Left ventricle myocardium superior (tissue), 1 donor: ENCODE measurements at places on chromosomes 13 and 19.
A peak's percentile ranks its signal among the peaks of the same experiment; 100 is the strongest.

- peak; percentile 57 for DNase-seq
Measured at GRCh38 chr19:44943801-44944249, 1.8 kb downstream of the APOC4 start.

GRCh38 chr13:39350461-39350881, 252.5 kb downstream of the LHFPL6 start:
- DNase-seq = peak; percentile 60

DNA sequence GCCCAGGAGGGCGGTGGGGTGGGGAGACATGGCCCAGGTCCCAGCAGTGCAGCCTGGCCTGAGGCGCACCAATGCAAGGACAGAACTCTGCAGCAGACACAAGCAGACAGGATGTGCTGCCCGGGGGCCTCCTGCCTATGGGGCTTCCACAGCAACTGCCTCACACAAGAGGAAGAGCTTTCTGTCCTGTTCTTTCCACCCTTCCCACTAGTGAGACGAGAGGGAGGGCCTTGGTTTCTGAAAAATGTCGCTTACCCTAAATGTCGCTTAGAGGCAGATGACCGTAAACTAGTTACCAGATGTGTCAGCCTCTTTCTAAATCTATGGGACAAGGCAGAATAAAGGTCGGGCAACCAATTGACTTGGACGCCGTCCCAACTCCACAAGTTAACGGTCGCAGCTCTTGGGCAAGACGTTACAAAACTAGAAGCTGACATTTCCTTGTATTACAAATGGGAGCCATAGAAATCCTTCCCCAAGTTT, at the start of gene LAIR1:
LAIR1 (minus strand) TSS at position 157 of the 483 bp plus-strand sequence; CDS start at position 30, 127 bp downstream.
- DNase-seq = peak; percentile 57

- DNase-seq = peak; percentile 81
Measured at GRCh38 chr19:14347999-14348889, 33.0 kb upstream of the ADGRE5 start.

DNA sequence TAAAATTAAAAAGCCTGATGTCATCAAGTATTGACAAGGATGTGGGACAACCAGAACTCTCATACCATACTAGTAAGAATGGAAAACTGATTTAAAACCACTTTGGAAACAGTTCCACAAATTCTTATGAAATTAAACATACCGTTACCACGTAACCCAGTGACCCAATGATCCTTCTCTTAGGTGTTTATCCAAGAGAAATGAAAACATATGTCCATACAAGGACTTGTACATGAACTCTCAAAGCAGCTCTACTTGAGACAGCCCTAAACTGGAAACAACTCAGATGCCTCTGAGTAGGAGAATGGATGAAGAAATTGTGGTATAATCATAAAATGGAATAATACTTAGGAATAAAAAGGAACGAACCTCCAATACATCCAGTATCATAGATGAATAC, 27.6 kb downstream of the SLC6A16 start:
- no peak for DNase-seq

- no peak for DNase-seq
Measured at GRCh38 chr13:59901191-59901590, 262.5 kb downstream of the DIAPH3 start.

- DNase-seq = no peak
Measured at GRCh38 chr19:6278740-6279619, 795 bp downstream of the MLLT1 start.

GRCh38 chr19:31002518-31003244, 346.6 kb downstream of the TSHZ3 start:
- DNase-seq = no peak
